Fibroblast of lung (primary cell): ENCODE measurements at places on chromosomes 13 and 19. TPM values are rescaled to one million over a fixed set of nuclear protein-coding genes. Genes with fewer than 3 reads are reported as not detected.

PGLYRP2 gene
- total RNA-seq = not detected in 2 replicates

- no peaks in the 10 kb centered on the region for H3K36me3 ChIP-seq
- no peaks in the 10 kb centered on the region for H3K27me3 ChIP-seq
- H3K4me3 ChIP-seq = no peak overlapping the region
- no peaks in the 10 kb centered on the region for H3K4me1 ChIP-seq
- no peak overlapping the region for H3K27ac ChIP-seq
Observed at GRCh38 chr19:54029301-54029700, 34.4 kb downstream of the VSTM1 start.

DNA sequence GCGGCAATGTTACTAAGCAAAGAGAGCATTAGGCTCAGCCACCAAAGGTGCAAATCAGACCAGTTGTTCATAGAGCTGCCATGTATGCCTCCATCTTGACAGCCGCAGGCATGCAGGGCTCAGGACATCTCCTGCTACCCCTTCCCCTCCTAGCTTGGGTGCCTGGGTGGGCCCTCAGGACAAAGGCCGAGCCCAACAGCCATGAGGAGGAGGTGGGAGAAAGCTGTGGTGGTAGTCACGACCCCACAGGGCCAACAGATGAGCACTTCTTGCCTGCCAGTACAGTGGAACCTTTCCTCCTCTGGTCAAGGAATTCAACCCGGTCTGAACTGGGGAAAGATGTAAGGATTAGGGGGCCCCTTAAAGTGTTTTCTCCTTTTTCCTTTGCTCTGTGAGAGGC is 386.4 kb upstream of the SLITRK6 start:
- DNase-seq = no peak
- H3K27me3 ChIP-seq = no peaks in the 10 kb centered on the region
- no peaks in the 10 kb centered on the region for H3K4me1 ChIP-seq

DNA sequence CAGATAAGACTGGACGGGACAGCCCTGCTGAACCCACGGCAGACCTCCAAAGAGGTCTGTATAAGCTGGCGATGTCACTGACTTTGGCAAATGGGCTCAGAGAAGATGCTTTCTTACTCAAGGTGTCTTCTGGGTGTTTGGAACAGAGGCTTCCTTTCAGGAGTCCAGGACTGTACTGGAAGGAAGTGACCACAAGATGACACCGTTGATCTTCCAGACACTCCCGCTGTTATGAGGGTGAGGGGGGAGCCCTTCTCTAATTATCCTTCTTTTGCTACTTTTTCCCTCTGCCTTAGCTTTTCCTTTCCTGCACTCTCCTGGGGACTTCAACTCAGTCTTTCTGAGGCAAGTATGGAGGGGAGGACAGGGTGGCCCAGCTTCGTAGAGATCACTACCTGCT is 65.2 kb upstream of the ZNF599 start:
- no peaks in the 10 kb centered on the region for H3K4me1 ChIP-seq
- no peaks in the 10 kb centered on the region for H3K27me3 ChIP-seq
- H3K4me3 ChIP-seq = no peak overlapping the region
- DNase-seq = peak; percentile 2

CLIP3 gene
- 8.2 and 19.8 TPM in 2 replicates for total RNA-seq

DNA sequence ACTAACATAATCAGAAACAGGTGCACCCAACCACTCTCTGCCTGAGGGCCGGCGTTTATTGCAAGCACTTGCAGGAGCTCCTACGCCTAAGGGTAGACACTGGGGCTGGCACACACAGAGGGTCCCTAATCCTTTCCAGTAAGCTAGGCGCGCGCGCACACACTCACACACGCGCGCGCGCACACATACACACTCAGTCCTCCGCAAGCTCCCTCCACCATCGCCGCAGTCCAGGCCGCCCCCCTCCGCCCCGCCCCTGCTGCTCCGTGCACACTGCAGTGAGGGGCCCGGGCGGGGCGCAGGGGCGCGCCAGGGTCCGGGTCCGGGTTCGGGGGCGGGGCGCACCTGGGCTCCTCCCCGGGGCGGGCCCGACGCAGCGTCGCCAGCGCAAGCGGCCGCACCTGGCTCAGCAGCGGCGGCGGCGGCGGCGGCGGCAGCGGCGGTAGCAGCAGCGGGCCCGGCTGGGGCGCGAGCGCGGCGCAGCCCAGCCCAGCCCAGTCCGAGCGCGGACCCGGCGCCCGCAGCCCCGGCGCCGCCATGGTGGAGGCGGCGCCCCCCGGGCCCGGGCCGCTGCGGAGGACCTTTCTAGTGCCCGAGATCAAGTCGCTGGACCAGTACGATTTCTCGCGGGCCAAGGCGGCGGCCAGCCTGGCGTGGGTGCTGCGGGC is at the start of gene CAMSAP3:
Gene CAMSAP3 (plus strand): TSS at position 398 of the 668 bp plus-strand sequence. CDS start 140 bp downstream, at position 538.
- no peak within 1 kb of the TSS for H3K27ac ChIP-seq
- H3K4me1 ChIP-seq = no peaks in the 10 kb centered on the region
- no peaks in the 10 kb centered on the region for H3K36me3 ChIP-seq
- H3K27me3 ChIP-seq = peaks cover 21% of the 10 kb centered on the region
- DNase-seq = peak; percentile 1

CCDC169 gene
- total RNA-seq = 3.3 and 7.1 TPM in 2 replicates

- no peaks in the 10 kb centered on the region for H3K27me3 ChIP-seq
- no peak overlapping the region for H3K27ac ChIP-seq
Observed at GRCh38 chr19:38784224-38784623, 4.8 kb upstream of the LGALS7B start.

- H3K4me3 ChIP-seq = no peak overlapping the region
- H3K36me3 ChIP-seq = no peaks in the 10 kb centered on the region
- no peaks in the 10 kb centered on the region for H3K27me3 ChIP-seq
- no peak for DNase-seq
- H3K4me1 ChIP-seq = peaks cover 9% of the 10 kb centered on the region
Observed at GRCh38 chr13:102190930-102191329, 210.9 kb downstream of the FGF14 start.

DNA sequence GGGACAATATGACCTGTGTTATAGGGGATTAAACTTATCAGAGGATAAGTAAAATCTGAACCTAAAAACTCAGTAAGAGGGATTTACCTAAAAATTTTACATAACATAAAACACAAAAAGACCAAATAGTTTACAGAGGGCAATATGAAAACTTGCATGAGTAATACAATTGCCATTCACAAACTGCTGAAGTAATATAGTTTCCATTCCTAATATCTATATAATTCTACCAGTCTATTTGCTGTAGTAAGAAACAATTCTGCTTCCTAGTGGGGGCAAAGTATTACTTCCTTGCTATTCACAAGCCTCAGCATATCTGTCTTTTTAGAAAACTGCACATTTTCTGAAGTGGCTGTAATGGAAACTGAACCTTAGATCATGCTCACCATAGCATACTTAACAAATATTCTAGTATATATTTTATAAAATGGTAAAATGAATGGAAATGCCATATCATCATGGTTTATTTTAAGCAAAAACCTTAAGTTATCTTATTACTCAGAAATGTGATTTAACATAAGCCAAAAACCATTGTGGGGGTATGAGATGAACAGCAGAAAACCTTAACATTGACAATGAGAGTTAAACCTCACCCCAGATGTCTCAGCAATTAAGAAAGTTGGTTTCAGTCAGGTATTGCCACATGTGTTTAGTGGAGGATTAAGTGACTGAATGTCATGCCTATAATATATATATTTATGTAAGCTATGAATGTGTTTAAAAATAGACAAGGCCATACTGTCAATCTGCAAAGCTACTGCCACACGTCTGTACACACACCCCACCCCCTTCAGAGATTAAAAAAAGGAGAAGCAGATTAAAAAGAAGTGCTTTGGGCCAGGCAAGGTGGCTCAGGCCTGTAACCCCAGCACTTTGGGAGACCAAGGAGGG is 136.8 kb downstream of the MIPEP start:
- peak overlapping the region; percentile 17 for H3K27ac ChIP-seq
- H3K4me3 ChIP-seq = no peak overlapping the region
- H3K4me1 ChIP-seq = peaks cover 23% of the 10 kb centered on the region
- H3K27me3 ChIP-seq = no peaks in the 10 kb centered on the region

- no peak for DNase-seq
- H3K27ac ChIP-seq = peak overlapping the region; percentile 34
- no peak overlapping the region for H3K4me3 ChIP-seq
- peaks cover 35% of the 10 kb centered on the region for H3K36me3 ChIP-seq
- H3K27me3 ChIP-seq = no peaks in the 10 kb centered on the region
- H3K4me1 ChIP-seq = peaks cover 28% of the 10 kb centered on the region
Observed at GRCh38 chr19:47730521-47730889, 14.8 kb upstream of the NOP53 start.

GRCh38 chr13:21546372-21546771 is 57.6 kb downstream of the MICU2 start:
- H3K27ac ChIP-seq = no peak overlapping the region
- peak; percentile 15 for DNase-seq
- no peaks in the 10 kb centered on the region for H3K4me1 ChIP-seq

GRCh38 chr19:7682175-7682855 is 1.7 kb downstream of the TRAPPC5 start:
- peaks cover 4% of the 10 kb centered on the region for H3K36me3 ChIP-seq
- peak overlapping the region; percentile 98 for H3K4me3 ChIP-seq
- no peaks in the 10 kb centered on the region for H3K4me1 ChIP-seq
- DNase-seq = no peak
